ENCODE measurements at places on chromosomes 3 and 15. TPM values are rescaled to one million over a fixed set of nuclear protein-coding genes. Genes with fewer than 3 reads are reported as not detected.

Gene GPR149
- total RNA-seq = not detected

Gene BFSP2
- 0.67 TPM for total RNA-seq

Gene VGLL3
- 0.15 TPM for total RNA-seq

Gene HRG
- total RNA-seq = not detected

Gene THSD4
- total RNA-seq = 65.4 TPM

Gene HIGD2B
- total RNA-seq = 0.21 TPM

Gene PLXNA1
- total RNA-seq = 80.6 TPM

Gene DNAH12
- total RNA-seq = 0.21 TPM

Gene AADAC
- total RNA-seq = 0.26 TPM

Gene SCG3
- total RNA-seq = 0.62 TPM

Gene C3orf62
- total RNA-seq = 2.3 TPM

Gene SMCO1
- total RNA-seq = not detected

Gene FBXW12
- total RNA-seq = not detected

Gene CELSR3
- total RNA-seq = 7.7 TPM

Gene DZIP3
- 30.9 TPM for total RNA-seq
